ENCODE measurements at places on chromosomes 5 and 9.

DNA sequence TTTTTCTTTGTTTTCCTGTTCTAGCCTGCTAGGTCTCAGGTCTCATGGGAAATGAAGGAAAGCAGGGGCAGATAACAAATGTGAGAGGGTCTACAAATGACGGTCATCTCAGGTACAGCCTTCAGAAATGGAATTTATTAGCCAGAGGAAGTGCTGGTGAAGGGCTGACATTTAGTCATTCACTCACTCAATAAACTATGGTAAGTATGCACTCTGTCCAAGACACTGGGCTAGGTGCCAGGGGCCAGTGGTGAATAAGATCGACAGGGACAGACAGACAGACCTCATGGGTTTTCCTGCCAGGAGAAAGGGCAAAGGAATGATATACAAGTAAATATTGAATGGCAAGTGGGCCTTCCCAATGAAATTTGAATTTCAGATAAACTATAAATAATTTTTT, 6.3 kb downstream of the PDE6A start:
- DNase-seq: no peak

GRCh38 chr9:119252671-119253299, 116.5 kb downstream of the BRINP1 start:
- DNase-seq: no peak

GRCh38 chr9:10704720-10705119, 91.9 kb upstream of the PTPRD start:
- DNase-seq: no peak

GRCh38 chr5:99807346-99807745, 727.8 kb upstream of the FAM174A start:
- DNase-seq: no peak

DNA sequence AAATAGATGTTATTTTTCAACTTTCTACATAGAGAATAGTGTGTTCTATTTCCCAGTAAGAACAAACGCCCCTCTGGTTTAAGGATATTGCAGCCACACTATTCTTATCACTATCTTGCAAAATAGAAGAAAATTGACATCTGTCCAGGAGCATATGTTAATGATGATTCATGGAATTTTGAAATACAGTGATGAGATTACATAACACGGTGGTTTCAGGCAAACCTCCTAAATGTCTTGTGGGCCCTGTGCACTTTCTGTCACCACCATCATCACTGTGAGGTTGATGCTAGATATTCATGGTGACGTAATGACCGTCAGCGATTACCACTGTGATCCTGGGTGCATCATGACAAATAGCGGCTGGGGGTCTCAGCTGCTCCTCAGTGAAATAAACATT, 48.1 kb downstream of the CFAP90 start:
- DNase-seq: no peak

DNA sequence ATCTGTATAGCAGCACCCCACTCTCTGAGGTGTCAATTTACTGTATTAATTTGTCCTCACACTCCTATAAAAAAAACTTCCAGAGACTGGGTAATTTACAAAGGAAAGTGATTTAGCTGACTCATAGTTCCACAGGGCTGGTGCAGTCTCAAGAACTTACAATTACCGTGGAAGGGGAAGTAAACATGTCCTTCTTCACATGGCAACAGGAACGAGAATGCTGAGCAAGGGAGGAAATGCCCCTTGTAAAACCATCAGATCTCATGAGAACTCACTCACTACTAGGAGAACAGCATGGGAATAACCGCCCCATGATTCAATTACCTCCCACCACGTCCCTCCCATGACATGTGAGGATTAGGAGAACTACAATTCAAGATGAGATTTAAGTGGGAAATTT, 602.6 kb downstream of the MTRR start:
- no peak for DNase-seq

- DNase-seq: no peak
These were observed 436.1 kb downstream of the CDH10 start for GRCh38 chr5:24208686-24209106.

- DNase-seq: no peak
These were observed 12.6 kb upstream of the SOWAHA start for GRCh38 chr5:132800545-132800944.

- DNase-seq: no peak
These were observed 28.0 kb upstream of the MAP1B start for GRCh38 chr5:72079288-72079687.

DNA sequence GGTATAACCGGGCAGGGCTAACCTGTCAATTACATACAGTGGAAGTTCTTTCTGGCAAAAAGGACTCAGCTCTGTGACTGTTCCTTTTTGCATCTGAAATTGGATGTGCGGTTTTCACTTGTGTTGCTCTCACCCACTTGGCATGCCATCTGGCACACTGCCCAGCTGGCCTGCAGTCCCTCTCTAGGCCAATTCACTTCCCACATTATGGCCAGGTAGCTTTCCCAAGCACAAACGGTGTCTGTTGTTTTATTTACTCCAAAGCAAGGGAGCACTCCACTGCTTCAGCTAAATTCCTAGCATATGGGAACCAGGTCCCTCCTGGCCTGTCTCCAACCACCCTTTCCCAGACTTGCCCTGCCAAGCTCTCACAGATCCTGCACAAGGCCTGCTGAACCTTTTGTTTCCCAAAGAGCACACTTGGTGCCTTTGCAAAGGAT, 132.5 kb downstream of the SEMA6A start:
- DNase-seq: peak; percentile 94

GRCh38 chr9:4425319-4426045, 64.8 kb upstream of the SLC1A1 start:
- DNase-seq: no peak

DNA sequence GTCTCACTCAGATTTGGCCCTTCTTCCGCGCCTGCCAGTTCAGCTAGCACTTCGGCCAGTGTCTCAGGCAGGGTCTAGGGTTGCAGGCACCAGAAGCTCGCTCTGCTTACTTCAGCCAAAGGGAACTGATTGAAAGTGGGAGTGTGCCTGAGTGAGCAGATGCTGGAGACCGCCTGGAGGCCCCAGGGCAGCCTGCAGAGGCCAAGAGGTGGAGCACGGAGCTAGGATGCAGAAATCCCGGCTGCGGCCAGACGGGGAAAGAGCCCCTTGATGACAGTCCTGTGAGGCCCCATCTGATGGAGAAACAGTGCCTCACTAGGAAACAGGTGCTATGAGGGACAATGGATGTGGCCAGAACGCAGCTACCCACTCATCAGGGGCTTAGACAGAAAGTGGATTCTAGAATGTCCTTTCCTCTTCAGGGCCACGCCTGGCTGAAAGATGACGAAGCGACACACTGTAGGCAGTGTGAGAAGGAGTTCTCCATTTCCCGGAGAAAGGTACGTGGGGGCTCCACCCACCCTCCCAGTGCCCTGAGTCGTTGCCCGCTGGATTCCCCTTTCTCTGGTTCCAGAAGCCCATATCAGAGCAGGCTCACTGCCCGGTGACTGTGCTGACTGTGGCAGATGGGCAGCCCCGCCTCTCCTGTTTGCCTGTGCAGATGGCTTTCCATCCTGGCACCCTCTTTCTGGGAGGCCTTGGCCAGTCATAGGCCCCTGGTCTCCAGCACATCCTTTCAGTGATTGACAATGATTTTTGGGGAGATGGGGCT, 16.1 kb downstream of the HNRNPH1 start:
- peak; percentile 69 for DNase-seq

DNA sequence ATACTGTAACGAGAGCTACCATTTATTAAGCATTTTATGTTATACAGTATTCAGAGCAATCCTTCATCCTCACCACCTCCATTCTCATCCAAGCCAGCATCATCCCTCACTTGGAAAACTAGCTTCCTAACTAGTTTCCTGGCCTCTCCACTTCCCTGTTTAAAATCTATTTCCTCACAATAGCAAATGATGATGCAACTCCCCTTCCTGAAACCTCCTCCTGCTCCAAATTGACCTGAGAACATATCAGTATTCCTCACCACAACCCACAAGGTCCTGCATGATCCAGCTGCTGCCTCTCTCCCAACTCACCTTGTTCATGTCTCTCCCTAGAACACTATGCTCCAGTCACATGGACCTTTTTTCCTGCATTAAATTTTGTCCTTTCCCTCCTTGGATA, 4.3 kb upstream of the SLC36A2 start:
- DNase-seq: no peak
